ENCODE measurements at places on chromosomes 3 and 15. TPM values are rescaled to one million over a fixed set of nuclear protein-coding genes. Genes with fewer than 3 reads are reported as not detected.

Gene CDHR4
- total RNA-seq: not detected

Gene LINGO1
- not detected for total RNA-seq

DNA sequence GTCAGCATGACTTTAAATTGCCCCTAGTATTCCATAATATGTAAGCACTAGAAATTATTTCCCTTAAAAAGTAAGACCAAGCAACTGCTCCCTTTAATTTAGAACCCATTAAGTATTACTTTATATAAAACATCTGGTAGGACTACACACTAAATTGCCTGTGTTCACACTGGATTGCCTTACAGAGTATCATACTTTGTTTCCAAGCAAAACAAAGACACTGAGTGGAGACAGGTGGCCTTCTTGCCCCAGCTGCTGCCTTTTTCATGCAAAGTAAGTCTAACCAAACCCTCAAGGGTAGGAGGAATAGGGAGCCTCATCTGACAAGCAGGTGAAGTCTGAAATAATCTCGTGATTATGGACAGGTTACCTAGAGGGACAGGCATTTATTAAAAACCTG lies 87.3 kb downstream of the PEX5L start:
- peaks cover 8% of the 10 kb centered on the region for H3K4me1 ChIP-seq
- no peak overlapping the region for H3K4me3 ChIP-seq
- peaks cover 8% of the 10 kb centered on the region for H3K36me3 ChIP-seq

GRCh38 chr3:115399750-115400149 lies 223.6 kb upstream of the GAP43 start:
- DNase-seq: no peak
- H3K27me3 ChIP-seq: no peaks in the 10 kb centered on the region
- H3K4me1 ChIP-seq: no peaks in the 10 kb centered on the region
- no peaks in the 10 kb centered on the region for H3K36me3 ChIP-seq
- no peak overlapping the region for H3K27ac ChIP-seq
- H3K4me3 ChIP-seq: no peak overlapping the region

Data from activated CD8-positive, alpha-beta memory T cell treated with anti-CD3 and anti-CD28 coated beads, Interleukin-2, amount 10 ng/mL, durations not matched to agents 7 days and 5 days (primary cell).